Heart left ventricle (tissue), 16 donors: ENCODE measurements at places on chromosomes 6 and 20. TPM values are rescaled to one million over a fixed set of nuclear protein-coding genes. Genes with fewer than 3 reads are reported as not detected.

Gene HLA-DRA
- 96.1 TPM for total RNA-seq

Gene GPX5
- not detected for total RNA-seq

Gene AKAP7
- total RNA-seq = 6.5 TPM

Gene OPRM1
- not detected for total RNA-seq

Gene MRPS26
- 78.7 TPM for total RNA-seq

Gene CEP43
- 15.5 TPM for total RNA-seq

Gene BMP6
- total RNA-seq = 3.1 TPM

Gene FRK
- total RNA-seq = 4.4 TPM

Gene UFL1
- total RNA-seq = 19.3 TPM

Gene CLPSL2
- not detected for total RNA-seq

Gene ZNF311
- 0.07 TPM for total RNA-seq

- no peak for DNase-seq
These were observed 467.3 kb downstream of the PREX1 start for GRCh38 chr20:48360342-48360975.

GRCh38 chr20:10696650-10697049 lies 22.9 kb upstream of the JAG1 start:
- DNase-seq = no peak

GRCh38 chr6:168147205-168147738 lies 68.3 kb upstream of the FRMD1 start:
- no peak for DNase-seq

- no peak for DNase-seq
These were observed 253.1 kb downstream of the ADGB start for GRCh38 chr6:146851837-146852236.

- no peak for DNase-seq
These were observed 16.3 kb downstream of the NTSR1 start for GRCh38 chr20:62724692-62725595.

- DNase-seq = no peak
These were observed 55.7 kb downstream of the FYN start for GRCh38 chr6:111817451-111818120.

DNA sequence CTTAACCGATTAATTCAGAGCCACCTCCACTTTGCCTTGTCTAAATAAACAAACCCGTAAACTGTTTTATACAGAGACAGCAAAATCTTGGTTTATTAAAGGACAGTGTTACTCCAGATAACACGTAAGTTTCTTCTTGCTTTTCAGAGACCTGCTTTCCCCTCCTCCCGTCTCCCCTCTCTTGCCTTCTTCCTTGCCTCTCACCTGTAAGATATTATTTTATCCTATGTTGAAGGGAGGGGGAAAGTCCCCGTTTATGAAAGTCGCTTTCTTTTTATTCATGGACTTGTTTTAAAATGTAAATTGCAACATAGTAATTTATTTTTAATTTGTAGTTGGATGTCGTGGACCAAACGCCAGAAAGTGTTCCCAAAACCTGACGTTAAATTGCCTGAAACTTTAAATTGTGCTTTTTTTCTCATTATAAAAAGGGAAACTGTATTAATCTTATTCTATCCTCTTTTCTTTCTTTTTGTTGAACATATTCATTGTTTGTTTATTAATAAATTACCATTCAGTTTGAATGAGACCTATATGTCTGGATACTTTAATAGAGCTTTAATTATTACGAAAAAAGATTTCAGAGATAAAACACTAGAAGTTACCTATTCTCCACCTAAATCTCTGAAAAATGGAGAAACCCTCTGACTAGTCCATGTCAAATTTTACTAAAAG lies 2.7 kb downstream of the FOXC1 start:
- DNase-seq = no peak

GRCh38 chr6:107879941-107880340 lies 55.8 kb upstream of the SCML4 start:
- no peak for DNase-seq

GRCh38 chr6:126941751-126942150 lies 176.7 kb upstream of the RSPO3 start:
- DNase-seq = no peak

DNA sequence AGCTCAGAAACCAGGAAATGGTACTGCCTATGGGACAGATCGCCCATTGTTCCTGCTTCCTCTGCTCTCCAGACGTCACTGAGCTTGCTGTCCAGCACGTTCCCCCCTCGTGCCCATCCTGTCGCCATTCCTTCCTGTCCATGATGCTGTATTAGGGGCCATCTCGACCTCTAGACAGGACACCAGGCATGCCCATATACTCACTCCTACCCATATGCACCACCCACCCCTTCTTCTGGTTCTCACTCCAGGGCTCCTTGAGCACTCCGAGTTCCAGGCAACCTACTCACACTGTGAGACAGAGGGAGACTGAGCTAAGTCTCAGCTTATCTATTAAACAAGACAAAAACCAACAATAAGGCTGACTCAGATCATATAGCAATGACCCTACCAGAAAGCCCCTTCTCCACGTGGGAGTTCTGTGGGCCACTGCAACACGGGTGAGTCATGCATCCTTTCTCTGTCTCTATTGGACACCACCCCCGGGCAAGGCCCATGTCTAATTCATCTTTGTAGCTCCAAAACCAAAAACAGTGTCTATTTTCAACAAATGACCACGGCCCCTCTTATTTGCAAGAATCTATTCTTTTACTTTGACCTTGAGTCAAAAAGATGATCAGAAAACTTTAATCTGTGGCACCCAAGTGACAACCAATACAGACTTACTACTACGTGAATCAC lies 65.7 kb downstream of the PSMG4 start:
- peak; percentile 47 for DNase-seq

DNA sequence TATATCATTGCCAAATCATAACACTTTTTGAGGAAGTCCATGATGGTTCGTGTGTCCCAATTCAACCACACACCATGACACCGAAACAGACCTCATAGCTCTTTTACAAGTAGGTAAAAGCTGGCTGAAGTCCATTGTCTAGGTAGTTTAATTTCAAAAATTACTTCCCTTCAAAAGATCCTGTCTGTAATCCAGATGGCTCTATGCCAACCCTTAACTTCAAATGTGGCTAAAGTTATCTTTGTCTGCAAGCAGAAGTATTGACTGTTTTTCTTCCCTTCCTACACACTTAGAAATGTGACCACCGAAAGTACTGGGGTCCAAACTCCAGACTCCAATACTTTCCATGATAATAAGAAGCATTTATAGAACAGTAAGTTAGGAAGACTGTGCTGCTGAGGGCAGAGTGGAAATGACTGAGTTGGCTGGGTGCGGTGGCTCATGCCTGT lies 8.3 kb upstream of the TIAM2 start:
- no peak for DNase-seq

GRCh38 chr20:916125-916799 lies at the start of gene ANGPT4:
TSS of gene ANGPT4 (minus strand) at chr20:916334. CDS start at chr20:916214, 120 bp downstream.
- DNase-seq = no peak

DNA sequence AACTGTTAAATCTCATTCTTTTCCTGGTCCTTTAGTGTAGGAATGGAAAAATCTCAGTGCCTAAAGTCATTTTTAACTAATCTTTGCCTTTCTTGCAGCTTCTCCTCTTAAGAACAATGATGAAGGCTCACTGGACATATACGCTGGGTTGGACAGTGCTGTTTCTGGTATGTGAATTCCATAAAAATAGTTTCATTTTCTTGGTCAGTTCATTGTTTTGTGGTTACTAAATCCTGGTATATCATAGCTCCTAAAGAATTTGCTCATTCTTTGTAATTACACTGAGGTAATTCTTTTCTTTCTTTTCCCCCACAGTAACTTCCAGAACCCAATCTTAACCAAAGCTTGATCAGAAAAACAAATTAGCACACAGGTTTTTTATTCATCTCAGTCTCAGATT lies 23.4 kb downstream of the CASP8AP2 start:
- no peak for DNase-seq

DNA sequence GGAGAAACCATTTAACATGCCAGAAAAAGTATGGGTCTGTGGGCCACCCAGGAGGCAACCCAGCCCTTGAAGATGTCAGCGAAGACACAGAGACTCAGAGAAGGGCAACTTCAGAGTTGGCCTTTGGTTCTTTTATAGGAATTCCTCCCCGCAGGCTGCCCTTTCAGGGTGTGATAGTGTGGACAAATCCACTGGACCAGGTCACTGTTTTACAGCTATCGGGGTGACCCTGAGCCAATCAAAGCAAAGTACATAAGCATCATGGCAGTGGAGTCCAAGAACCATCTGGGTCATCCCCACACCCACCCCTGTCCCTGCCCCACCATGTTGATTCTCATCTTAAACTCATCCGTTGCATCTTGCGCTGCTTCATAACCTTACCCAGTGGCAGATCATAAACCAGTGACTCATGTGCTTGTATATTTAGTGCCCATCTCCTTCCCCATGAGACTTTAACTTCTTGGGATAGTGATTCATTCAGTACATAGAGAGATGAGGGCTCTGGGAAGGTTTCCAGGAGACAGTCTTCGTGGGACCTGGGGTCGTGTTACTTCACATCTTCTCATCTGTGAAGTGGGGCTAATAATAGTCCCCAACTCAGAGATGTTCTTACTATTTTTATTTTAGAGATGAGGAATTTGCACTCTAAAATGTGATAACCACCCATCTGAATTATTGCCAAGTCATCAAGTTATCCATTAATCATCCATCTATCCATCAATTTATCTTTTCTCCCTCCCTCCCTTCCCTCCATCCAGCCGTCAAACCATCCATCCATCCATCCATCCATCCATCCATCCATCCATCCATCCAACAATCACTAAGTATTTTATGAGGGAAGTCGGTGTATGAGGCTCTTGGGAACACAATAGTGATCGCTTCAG lies 51.0 kb downstream of the EDN3 start:
- no peak for DNase-seq

GRCh38 chr6:37368961-37369320 lies 15.2 kb downstream of the RNF8 start:
- DNase-seq = no peak

DNA sequence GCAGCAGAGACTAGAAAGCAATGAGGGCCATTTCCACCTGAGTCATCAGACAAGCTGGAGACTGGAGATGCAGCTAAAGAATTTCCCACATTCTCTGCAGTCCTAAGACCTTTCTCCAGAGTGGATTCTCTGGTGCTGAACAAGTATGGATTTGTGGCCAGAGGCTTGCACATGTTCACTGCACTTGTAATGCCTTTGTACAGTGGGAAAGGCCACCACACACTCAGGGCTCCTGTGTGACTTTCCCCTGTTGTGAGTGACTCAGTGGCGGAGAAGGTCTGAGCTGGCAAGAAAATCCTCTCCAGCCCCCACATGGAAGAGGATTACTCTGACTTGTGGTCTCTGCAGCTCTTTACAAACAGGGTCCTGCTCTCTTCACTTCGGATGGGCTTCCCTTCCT lies 192.3 kb downstream of the C6orf118 start:
- no peak for DNase-seq
